Activated T-cell treated with anti-CD3 and anti-CD28 coated beads, Interleukin-2, amount 50 U/mL, for 4 hours (primary cell): ENCODE measurements at places on chromosomes 2 and 18. TPM values are rescaled to one million over a fixed set of nuclear protein-coding genes. Genes with fewer than 3 reads are reported as not detected.

GRCh38 chr2:135140606-135141005 lies 88.5 kb downstream of the RAB3GAP1 start:
- no peak for DNase-seq

- DNase-seq: no peak
Measured at GRCh38 chr2:200467806-200468681, 41.8 kb downstream of the KCTD18 start.

DNA sequence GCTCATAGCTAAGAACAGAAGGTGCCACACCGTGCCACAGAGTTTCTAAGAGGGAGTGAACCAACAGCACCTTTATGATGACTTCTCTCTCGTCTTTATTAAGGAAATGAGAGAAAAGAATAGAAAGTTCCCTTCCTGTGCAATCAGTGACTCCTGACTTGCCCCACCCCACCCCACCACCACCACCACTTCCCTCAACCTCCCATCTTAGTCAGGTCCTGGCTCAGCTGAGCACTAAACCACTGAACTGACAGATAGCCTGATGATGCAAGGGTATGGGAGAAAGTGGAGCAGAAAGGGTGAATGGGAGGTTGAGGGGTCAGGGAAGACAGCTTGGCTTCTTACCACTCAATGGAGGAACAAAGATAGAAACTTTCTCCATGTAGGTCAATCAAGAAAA lies 75.2 kb upstream of the RMDN2 start:
- no peak for DNase-seq

GRCh38 chr2:44880125-44880483 lies 61.4 kb upstream of the SIX3 start:
- DNase-seq: no peak

- DNase-seq: no peak
Measured at GRCh38 chr2:69639266-69639665, 4.3 kb downstream of the AAK1 start.

DNA sequence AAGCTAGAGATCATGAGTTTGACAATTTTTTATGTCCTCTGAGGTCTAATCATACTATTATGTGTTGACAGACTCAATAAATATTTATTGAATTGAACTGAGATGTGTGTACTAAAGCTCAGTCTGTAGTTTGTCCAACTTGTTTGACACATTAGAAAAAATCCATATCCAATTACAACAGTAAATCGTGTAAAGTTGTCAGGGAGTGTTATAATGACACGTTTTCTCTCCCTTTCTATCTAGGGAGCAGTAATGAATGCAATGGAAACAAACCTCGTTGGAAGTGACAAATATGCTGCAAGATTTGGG lies 28.4 kb downstream of the ITGA4 start:
- DNase-seq: no peak

GRCh38 chr2:203596183-203596582 lies 61.1 kb upstream of the RAPH1 start:
- DNase-seq: no peak

DNA sequence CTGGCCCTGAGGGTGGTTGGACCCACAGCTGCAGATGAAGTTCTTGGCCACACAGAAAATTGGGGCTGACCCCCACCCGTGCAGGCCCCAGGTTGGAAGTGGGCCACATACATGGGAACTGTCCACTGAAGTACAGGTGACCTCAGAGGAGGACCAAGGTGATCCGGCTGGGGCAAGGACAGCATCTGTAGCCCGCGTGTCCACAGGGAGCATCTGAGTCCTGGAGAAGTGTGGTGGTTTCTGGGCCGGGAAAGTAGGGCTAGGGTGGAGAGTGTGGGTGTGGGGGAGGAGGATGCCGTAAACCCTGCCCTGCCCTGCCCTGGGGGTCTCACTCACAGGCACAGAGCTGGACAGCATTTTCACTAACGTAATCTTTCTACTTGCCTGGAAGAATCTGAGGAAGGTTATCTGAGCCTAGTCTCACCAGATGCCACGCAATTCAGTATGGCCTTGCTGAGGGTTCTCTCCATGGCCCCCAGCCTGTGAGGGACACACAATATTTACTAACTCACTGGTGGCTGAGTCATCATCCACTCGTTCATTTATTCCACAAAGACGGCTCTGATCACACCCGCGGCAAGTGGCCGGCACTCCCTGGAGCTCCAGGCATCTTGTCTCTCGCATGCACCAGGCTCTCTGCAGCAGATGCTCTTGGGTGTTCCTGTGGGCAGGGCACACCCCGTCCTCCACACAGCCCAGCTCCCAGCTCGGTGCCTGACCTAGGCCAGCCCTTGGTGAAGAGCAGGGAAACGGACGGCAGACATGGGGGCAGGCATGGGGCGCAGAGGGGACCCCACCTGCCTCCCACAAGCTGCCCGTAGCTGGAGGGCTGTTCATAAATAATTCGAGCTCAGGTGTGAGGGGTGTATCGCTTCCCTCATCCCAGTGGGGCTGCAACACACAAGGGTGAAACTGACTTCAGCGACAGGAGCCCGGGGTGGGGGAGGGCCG lies 51.2 kb downstream of the INHBB start:
- DNase-seq: no peak

The TCF23 gene
- total RNA-seq: not detected

The ICOS gene
- total RNA-seq: 177 TPM

The RFX8 gene
- total RNA-seq: not detected
